GM12892 (cell line): ENCODE measurements at places on chromosomes 16 and 17.
A peak's percentile ranks its signal among the peaks of the same experiment; 100 is the strongest.

GRCh38 chr17:81844327-81844851 lies 9.5 kb upstream of the PPP1R27 start:
- DNase-seq = no peak

DNA sequence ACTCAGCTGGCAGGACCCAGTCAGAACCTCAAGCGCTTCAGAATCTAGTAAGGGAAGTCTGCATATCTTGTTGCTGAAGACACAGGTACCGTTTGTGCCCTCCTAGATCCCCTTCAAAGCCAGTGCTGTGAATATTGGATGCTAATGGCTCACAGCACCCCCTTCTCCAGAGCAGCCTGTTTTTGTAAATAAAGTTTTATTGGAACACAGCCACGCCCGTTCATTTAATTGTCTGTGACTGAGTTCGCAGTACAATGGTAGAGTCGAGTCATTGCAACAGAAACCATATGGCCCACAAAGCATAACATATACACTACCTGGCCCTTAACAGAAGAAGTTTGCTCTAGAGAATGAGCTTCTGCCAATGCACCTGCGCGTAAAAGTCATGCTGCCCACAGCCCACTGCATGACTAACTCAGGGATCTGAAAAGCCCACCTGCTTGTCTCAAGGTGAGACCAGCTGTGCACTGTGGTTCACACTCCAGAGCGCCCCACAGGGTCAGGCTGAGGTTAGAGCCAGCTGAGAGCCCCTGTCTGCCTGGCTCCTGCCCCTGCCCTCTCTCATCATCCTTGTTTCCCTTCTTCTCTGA lies 48.8 kb downstream of the AIPL1 start:
- no peak for DNase-seq

DNA sequence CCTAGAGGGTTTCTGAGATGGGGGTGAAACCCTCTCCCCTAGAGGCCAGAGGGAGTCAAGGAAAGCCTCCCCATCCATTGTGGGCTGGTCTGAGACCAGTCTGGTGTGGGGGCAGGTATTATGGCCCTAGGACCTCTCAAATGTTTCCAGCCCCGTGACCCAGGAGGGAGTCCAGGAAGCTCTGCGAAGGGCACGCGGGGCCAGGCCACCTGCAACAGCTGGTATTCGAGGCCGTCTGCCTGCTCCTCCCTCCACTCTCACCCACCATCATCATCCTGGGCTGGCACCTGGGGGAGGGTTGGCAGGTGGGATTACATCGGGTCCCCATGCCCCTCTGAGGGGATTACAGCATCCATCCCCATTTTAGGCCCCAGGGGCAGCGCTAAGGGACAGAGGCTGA lies 38.1 kb upstream of the DLX4 start:
- DNase-seq = no peak

DNA sequence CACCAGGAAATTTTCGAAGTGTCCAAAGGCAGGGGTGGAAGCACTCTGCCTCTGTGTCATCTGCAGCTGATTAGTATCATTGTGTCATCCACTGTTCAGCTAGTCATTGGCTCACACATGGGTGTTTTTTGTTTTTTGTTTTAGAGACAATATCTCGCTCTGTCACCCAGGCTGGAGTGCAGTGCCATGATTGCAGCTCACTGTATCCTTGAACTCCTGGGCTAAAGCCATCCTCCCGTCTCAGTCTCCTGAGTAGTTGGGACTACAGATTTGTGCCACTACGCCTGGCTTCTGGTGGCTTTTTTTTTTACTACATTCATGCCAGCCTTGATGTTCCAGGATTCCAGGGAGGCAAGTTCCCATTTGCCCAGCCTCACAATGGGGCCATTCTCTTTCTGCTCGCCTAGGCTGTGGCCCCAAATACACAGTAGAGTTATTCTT lies 32.5 kb upstream of the MYO18A start:
- no peak for DNase-seq

GRCh38 chr17:296379-296778 lies 56.2 kb downstream of the RPH3AL start:
- no peak for DNase-seq

DNA sequence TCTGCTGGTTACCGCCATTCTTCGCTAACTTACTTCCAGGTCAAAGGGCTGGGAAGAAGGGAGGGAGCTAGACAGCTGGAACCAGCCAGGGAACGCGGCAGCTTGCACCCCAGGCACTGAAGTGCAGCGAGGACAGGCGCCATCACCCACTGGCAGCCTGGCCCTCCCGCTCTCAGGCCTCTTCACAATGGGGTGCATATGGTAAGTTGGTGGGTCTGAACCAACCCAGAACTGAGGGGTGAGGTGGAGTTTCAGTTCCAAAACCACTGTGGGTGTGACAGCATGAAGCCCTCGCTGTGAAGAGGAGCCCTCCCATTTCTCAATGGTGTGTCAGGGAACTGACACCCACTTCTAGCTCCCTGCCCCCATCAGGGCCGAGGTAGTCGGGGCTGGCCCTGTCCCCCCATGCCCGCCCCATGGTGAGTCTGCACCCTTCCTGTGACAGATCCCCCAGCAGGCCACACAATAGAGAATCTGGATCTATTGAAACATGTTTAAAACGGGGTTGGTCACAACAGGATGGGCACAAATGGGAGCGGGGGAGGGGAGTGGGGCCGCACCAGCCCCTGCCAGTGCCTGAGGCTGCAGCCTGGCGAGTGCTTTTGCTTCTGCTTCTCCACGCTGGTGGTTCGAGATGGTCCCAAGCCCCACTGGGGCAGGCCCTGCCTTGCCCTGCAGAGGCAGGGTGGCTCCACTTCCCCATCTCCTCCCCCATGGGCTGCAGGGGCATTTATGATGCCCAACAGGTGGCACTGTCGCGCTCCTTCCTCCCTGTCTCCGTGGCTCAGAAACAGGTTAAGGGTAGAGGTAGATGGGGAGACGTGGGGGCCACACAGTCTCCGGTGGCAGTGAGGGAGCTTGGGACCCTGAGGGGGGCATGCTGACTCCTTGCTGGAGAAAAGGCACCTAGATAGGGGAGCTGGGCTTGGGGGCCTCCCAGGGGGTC lies 2.3 kb downstream of the LIMD2 start:
- DNase-seq = peak; percentile 61

DNA sequence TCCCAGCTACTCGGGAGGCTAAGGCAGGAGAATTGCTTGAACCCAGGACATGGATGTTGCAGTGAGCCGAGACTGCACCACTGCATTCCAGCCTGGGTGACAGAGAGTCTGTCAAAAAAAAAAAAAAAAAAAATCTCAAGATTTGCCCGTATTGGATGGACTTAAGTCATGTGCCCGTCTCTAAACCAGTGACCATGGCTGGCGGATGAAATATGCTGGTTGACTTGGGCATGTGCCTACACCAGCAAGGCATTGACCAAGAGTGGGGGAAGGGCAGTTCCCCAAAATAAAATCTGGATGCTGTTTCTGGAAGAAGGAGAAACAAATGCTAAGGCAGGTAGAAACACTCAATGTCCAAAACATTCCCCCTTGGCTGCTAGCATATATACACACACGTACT lies 21.5 kb upstream of the COL1A1 start:
- no peak for DNase-seq

GRCh38 chr16:67694611-67695010 lies 24.5 kb downstream of the GFOD2 start:
- no peak for DNase-seq

DNA sequence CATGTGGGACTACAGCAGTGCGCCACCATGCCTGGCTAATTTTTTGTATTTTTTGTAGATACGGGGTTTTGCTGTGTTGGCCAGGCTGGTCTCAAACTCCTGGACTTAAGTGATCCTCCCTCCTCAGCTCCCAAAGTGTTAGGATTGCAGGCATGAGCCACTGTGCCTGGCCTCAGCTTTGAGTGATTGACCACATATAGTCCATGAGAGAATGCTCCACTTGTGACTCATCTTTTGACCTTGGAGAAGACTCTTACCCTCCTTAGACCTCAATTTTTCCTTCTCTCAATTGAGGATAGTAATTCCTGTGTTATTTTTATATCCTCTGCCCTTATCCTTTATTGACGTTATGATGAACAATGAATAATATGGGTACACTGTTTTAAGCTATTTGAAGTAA lies 30.9 kb upstream of the DUSP14 start:
- DNase-seq = no peak

DNA sequence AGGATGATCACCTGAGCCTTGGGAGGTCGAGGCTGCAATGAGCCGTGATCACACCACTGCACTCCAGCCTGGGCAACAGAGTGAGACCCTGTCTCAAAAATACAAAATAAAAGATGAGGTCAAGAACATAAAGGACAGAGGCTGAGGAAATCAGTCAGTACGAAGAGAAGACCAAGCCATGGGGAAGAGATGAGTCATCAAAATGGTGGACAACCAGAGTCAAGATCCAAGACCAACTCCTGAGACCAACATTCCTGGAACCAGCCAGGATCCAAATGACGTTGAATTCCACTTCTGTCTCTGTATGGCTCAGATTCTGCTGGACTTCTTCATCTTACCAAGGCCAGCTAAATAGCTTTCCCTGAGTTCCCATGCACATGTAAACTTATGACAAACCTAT lies 44.8 kb upstream of the NOG start:
- no peak for DNase-seq

DNA sequence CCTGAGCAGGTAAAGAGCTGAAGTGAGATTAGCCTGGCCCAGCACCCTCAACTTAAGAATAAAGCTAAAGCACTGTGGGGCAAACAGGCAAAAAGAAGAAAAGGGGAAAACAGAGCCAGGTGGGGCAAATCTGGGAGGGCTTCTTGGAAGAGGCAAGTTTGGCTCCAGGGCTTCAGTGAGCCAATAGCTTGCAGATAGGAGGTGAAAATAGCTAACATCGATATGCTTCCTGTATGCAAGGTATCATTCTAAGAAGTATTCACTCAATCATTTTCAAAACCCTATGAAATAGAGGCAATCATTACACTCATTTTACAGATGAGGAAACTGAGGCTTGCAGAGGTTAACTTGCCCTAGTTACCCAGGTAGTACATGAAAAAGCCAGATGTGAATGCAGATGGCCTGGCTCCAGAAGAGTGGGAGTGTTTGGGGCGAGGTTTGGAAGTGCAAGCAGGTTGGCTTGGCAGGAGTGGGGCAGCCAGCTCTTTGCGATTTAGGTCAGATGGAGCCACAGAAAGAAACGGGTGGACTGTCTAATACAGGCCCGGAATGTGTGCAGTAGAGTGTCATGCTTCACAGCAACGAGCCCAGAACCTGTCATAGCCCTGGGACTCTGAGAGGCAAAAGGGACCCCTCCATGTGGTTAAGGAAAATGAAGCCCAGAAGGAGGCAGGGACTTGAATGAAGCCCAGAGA lies 5.7 kb downstream of the WNT3 start:
- no peak for DNase-seq

DNA sequence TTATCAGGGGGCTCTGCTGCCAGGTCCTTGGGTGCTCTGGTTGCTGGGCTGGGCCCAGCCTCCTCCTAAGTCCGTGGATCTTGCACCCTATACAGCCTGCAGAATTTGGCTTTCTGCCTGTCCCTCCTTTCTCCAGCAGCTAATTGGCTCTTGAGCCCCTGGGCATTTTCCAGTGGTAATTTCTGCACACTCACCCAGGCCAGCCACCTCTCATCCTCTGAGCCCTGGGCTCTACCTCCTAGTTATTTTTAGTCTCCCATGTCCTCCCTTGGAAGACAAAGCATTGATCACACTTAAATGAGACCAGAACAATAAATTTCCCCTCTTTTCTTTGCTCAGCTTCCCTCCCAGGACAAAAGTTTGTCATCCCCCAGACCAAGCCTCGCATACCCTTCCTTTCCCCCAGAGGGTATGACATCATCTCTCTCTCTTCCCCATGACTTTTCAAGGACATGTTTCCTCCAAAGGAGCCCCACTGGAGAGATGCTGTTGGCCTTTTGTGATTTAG lies 38.1 kb downstream of the C17orf75 start:
- DNase-seq = no peak

- DNase-seq = no peak
These were observed 34.3 kb downstream of the NDEL1 start for GRCh38 chr17:8469964-8470363.

GRCh38 chr17:44359006-44359405 lies 4.6 kb downstream of the FAM171A2 start:
- DNase-seq = no peak

DNA sequence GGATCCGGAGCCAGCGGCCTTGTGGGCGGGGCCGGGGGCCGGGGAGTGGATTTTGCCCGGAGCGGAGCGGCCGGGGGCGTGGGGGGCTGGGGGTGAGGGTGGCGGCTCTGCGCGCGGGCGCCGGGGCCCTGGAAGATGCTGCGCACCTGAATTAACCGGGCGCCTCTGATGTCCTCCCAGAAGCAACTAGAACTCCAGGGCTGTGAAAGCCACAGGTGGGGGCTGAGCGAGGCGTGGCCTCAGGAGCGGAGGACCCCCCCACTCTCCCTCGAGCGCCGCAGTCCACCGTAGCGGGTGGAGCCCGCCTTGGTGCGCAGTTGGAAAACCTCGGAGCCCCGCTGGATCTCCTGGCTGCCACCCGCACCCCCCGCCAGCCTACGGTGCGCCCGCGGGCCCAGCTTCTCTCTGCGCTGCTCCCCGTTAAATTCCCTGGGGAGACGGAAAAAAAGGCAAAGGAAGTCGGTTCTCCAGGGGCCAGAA lies 549 bp downstream of the SLC26A11 start:
- no peak for DNase-seq

GRCh38 chr16:24921229-24921628 lies 75.5 kb downstream of the SLC5A11 start:
- DNase-seq = no peak

- DNase-seq = no peak
These were observed 9.6 kb downstream of the FHOD1 start for GRCh38 chr16:67237396-67238277.

DNA sequence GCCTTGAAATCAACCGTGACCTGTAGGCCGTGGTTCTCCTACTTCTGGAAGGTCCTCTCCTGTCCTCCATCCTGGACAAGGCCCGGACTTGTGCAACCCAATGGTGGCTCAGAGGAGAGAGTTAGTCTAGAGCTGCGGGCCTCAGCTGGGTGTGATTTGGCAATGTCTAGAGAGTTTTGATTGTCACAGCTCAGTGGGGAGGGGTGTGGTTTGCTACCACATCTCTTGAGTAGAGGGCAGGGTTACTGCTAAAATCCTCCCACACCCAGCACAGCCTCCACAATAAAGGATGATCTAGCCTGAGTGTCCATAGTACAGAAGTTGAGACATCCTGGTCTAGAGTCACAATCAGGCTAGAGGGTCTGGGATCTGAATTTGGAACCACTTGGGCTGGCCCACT lies 40.3 kb downstream of the MYH13 start:
- DNase-seq = no peak

DNA sequence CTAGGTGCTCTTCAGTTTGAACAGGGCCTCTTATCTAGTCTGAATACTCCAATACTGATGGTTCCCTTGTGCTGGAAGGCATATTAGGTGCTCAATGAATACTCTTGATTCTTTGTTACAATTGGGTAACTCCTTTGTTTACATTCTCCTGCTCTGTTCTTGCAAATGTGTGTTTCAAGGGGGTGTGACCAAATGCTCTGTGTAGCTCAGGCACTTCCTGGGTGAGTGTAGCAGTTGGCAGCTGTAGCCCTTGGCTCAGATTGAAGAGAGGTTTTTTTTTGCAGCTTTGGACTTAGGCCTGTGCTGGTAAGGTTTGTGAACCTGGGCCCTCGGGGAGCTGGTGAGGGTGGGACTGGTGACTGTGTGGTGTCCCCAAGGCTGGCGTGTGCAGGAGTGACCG lies 20.2 kb downstream of the TBCD start:
- no peak for DNase-seq
